ENCODE measurements at places on chromosomes 7 and 10. TPM values are rescaled to one million over a fixed set of nuclear protein-coding genes. Genes with fewer than 3 reads are reported as not detected.

GRCh38 chr7:139871820-139872219, 42.8 kb downstream of the TBXAS1 start:
- DNase-seq = no peak

GRCh38 chr7:37040330-37040729, 316.0 kb upstream of the AOAH start:
- DNase-seq = no peak

DNA sequence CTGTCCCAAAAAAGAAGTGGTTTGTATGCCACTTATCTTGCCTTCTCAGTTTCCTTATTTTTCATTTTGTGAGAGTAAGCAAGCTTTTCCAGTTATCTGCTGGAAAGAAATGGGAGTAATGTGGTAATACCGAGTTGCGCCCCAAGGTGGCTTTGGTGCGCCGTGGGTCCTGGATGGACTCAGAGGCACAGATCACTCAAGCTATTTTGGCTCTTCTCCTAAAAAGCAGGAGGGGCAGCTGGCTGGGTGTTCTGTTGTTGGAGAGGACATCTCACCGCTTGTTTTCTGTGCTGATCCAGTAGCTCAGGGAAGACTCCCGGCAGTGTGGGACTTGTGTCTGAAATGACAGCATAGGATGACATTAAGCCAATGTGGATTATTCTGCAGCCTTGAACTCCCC, 16.4 kb downstream of the PRKRIP1 start:
- peak; percentile 66 for DNase-seq

DNA sequence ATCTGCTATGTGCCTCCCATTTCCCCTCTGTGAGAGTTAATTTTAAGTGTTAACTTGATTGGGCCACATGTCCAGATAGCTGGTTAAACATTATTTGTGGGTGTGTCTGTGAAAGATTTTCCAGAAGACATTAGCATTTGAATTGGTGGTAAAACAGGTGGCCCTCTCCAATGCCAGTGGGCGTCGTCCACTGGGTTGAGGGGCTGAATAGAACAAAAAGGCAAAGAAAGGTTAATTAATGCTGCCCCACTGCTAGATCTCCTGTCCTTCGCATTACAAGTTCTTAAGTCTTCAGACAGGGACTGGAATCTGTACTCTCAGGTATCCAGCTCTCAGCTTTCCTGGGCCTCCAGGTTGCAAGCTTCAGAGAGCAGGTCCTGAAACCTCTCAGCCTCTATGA, 1160.9 kb upstream of the LRRN3 start:
- no peak for DNase-seq

DNA sequence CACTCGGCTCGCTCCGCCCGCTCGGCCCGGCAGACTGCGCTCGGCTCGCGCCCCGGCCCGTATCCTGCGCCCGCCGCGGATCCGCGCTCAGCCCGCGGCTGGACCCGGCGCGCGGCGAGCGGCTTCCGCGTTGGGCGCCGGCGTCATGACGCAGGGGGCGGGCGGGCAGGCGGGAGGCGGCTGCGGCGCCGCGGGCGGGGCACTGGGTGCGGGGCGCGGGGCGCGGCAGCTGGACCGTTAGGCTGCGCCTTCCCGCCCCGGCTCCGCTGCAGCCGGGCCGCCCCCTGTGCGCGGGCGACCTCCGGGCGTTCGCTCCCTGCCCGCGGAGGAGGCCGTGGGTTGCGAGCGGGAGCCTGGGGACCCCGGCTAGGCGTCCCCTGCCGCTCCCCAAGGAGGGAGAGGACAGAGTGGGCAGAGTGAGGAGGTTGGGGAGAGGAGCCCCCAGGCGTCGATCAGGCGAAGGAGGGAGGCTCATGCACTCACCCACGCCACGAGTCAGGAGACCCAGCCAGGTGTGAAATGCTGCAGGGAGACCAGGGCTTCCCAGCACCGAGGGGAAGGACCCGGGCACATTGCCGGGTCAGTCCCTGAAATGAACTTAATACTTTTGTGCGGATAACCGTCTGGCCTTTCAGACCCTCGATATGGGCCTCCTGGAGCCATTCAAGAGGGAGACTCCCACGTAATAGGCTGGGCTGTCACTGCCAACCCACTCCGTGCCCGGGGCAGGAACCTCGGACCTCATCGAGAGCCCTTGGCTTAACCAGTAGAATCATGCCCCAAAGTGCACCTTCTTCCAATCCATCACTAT, at the start of gene PIP4K2A:
Gene PIP4K2A, minus strand, starts transcription at position 100 of the 811 bp plus-strand sequence. CDS start 252 bp downstream, outside the sequence.
- DNase-seq = peak; percentile 50

The NPY gene
- total RNA-seq = 0.46 TPM

The ZMIZ2 gene
- 99.1 TPM for total RNA-seq

The FOXP2 gene
- total RNA-seq = 0.17 TPM

The IL2RA gene
- total RNA-seq = 0.31 TPM

Measured in WTC11 (cell line).